ENCODE measurements at places on chromosomes 7 and 10.

DNA sequence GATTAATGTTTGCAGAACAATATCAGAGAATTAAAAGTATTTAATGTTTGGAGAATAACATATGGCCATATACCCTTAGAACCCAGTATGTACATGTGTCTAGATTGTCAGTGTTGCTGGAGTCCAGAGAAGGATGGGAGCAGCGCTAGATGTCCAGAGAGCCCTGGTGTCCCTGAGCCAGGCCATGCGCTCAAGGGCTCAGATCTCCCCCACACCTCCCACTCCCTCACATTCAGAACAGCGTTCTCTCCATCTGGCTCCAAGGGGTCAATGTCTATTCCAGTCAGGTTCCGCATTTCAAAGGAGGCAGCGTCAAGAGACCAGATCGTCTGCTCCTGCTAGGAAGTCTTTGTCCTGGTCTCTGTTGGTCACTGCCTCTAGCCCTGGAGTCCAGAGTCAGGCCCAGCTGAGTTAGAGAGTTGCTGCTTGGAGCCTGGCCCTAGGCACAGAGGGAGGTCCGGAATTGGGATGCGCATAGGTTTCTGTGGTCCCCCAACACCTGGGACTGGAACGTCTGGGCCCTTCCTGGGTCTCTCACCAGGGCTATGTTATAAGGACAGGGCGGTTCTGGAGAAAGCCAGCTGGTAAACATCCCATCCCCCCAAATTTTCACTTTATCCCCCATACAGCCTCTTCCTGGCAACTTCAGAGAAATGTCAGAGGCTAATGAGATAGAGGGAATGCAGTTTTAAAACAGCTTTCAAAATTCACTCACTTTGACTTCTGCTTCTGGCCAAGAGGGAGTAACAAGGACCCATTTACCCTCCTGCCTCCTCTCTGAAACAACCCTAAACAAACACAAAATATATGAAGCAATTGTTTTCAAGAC, 6.5 kb upstream of the WDR86 start:
- no peak for DNase-seq

GRCh38 chr7:50595491-50596102, 30.4 kb upstream of the DDC start:
- DNase-seq, result peak; percentile 64

DNA sequence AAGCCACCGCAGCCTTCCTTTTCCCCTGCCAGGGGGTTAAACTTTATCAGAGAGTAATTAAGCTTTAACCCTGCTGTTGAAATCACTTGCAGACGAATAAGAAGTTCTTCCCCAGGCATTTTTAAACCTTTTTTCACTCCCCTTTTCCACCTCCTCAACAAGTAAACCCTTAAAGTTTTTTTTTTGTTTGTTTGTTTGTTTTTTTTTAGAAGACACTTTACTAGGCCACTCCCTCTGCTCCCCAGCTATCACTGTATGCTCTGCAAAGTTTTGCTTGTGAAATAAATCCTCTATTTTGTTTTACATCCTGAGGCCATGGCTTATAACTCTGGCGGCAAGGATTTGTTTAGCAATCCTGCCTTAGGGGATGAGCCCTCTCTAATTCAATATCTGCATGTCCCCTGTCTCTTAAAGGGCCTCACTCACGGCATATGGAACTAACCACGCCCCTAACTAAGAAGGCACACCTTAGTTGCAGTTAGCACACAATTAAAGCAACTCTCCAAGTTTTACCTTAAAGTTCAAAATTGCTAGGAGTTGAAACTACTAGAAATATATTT, 1354.7 kb upstream of the LRRTM3 start:
- peak; percentile 3 for DNase-seq

GRCh38 chr10:100341953-100342626, 4.9 kb upstream of the SCD start:
- DNase-seq, result peak; percentile 68

DNA sequence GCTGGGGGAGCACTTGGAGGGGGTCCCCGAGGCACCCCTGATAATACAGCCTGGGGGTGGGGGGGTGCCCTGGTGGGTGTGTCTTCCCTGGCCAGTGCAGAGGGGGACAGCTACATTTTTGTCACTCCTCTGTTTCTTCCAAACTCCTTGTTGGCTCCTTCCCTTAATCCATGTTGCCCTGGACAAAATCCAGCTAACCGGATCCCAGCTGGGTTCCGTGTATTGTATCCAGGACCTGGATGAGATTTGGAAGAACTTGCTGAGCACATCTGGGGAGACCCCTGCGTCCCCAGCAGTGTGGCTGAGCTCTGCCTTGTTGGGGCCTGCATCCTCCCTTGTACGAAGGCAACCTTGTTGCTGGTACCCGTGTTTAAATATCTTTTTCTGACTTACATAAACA, 86.8 kb upstream of the BTBD16 start:
- no peak for DNase-seq

DNA sequence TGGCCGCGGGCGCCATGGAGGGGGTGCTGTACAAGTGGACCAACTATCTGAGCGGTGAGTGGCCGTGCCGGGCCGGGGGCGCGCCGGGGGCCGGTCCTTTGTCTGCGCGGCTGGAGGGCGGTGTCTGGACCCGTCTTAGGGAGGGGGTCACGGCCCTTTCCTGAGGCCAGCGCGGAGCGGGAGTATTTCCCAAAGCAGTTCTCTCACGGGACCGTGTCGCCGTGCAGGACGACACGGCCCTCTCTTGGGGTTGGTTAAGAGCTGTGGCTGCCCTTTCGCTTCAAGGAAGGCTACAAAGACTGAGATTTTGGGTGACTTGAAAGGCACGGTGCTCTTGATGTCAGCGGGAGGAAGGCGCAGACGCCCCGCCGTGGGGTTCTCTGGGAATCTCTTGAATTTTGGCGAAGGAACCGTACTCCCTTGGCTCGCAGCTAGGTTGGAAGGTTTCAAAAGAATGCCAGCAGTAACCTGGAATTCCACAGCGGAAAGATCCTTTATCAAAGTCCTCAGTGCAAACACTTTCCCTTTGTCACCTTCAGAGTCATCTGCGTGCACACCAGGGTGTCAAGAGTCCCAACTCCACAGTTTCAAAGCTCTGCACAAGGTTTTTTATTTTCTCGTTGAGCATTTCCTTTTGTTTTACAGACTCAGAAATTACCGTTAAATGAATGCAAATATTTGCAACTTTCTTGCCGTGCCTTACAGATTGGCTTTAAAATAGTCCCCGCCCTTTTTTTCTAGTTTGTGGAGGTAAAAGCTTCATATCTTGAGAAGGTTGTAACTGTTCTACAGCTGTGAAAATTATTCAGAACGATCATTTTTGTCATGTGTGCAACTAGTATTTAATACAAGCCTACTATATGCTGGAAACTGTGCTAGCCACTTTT, 780 bp downstream of the PLEKHA8 start:
- peak; percentile 8 for DNase-seq

GRCh38 chr10:76138286-76138685, 706.9 kb downstream of the LRMDA start:
- DNase-seq, result no peak

- DNase-seq, result no peak
Measured at GRCh38 chr7:24466168-24466768, 107.0 kb upstream of the PALS2 start.

- peak; percentile 64 for DNase-seq
Measured at GRCh38 chr10:35453855-35454532, 117.7 kb downstream of the CCNY start.

- no peak for DNase-seq
Measured at GRCh38 chr10:58637352-58637751, 124.7 kb downstream of the BICC1 start.

GRCh38 chr7:64687249-64687648, 21.3 kb downstream of the ZNF107 start:
- DNase-seq, result no peak

- DNase-seq, result no peak
Measured at GRCh38 chr10:99766302-99766681, 16.1 kb upstream of the ABCC2 start.

DNA sequence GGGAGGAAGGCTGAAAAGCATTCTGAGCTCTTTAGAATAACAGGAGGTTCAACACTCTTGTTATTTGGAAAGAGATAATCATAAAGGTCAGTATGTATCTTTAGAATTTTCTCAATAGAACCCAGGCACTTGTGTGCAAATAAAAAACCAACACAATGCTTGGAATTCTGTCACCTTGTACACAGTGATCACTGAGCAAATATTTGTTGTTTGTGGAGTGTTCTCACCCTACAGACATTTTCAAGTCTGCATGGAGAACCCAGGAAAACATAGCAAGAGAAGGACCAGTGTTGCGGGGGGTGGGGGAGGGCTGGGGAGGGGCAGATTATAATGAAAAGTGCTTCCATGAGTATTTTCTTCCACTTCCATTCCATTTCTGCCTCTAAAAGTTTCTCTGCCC, 87.4 kb downstream of the FAM107B start:
- DNase-seq, result no peak

DNA sequence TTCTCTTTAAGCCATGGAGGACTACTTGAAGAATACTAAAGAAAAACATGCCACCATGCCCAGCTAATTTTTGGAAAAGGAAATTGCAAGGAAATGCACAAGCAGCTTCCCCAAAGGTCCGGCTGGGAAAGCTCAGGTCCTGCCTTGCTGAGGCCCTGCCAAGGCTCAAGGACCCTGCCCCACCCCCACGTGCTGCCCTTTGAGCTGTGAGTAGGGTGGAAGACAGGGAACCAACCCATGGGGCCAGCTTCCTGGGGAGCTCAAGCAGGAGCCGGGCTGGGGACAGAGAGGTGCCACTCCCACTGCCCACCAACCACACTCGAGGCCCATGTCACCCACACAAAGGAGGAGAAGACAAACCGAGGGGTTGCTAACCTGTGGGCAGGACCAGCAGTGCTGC, 78.2 kb downstream of the SLIT1 start:
- DNase-seq, result no peak

DNA sequence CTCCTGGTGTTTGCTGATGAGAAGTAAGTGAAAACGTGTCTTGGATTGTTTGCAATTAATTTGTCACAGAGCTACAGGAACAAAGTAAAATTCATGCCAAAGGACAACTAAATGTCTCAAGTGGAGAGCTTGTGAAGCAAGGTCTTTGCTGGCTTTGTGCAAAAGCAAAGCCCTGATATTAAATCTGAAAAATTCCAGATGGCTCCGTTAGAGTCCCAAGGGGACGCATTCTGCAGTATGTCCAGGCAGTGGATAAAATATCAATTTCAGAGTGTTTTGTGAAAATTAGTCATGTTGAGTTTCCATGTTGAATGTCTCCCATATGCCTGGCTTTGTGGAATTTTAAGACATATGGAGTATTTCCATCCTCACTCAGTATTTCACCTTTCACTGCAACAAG, 102.5 kb upstream of the PTN start:
- DNase-seq, result no peak

GRCh38 chr7:1969459-1970284, 263.1 kb downstream of the MAD1L1 start:
- DNase-seq, result no peak

- DNase-seq, result no peak
Measured at GRCh38 chr7:92306153-92306552, 60.4 kb downstream of the ANKIB1 start.

GRCh38 chr7:154836021-154836448, 166.9 kb downstream of the PAXIP1 start:
- DNase-seq, result no peak

GRCh38 chr7:22671177-22671879, 55.7 kb upstream of the IL6 start:
- DNase-seq, result no peak

Measured in lung microvascular endothelial cell (primary cell).